CD4-positive, alpha-beta T cell treated with Interleukin-4 for 1 hour (primary cell): ENCODE measurements at places on chromosomes 2 and 18.

DNA sequence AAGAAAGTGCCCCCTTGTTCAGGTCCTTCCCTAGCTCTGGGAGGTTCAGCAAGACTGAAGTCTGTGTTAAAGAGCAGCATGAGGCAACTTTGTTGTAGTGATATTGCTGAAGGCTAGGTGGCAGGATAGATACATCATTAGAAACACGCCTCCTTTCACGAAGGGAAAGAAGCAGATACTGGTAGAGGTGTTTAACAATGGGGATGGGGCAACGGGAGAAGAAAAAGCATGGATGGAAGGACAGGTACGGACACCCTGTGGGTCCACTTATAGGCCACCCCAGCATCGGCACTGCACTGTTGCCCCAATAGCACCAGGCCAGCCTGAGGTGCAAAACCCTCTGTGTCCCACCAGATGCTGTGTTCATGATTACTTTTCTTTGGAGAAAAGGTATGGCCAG lies 3.5 kb upstream of the IGFBP5 start:
- no peak for DNase-seq

DNA sequence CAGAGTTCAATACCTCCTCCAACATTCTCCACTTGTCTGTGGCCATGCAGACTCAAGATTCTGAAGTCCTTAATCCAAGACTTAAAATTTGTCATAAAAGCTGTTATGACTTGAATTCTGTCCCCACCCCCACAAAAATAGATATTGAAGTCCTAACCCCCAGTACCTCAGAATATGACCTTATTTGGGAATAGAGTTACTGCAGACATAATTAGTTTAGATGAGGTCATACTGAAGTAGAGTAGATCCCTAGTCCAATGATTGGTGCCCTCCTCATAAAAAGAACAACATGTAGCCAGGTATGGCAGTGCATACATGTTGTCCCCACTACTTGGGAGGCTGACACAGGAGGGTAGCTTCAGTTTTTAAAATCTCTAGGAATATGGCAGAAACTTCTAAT lies 9.2 kb downstream of the TPGS2 start:
- no peak for DNase-seq

DNA sequence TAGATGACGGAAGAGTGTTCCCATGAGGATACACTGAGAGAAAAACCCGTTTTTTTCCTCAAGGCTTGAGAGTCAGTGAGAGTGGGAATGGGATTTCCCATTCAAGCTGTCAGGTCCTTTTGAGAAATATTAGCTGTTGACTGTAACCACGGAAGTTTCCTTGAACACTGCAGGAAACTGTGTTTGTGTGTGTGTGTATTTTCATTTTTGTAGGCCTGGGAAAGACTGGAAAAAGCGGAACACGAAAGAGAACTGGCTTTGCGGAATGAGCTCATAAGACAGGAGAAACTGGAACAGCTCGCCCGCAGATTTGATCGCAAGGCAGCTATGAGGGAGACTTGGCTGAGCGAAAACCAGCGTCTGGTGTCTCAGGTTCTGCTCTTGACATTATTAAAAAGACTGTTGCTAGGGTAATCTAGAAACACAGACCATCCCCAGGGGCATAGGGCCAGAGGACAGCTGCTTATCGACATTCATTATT lies 98.8 kb upstream of the EML6 start:
- no peak for DNase-seq

DNA sequence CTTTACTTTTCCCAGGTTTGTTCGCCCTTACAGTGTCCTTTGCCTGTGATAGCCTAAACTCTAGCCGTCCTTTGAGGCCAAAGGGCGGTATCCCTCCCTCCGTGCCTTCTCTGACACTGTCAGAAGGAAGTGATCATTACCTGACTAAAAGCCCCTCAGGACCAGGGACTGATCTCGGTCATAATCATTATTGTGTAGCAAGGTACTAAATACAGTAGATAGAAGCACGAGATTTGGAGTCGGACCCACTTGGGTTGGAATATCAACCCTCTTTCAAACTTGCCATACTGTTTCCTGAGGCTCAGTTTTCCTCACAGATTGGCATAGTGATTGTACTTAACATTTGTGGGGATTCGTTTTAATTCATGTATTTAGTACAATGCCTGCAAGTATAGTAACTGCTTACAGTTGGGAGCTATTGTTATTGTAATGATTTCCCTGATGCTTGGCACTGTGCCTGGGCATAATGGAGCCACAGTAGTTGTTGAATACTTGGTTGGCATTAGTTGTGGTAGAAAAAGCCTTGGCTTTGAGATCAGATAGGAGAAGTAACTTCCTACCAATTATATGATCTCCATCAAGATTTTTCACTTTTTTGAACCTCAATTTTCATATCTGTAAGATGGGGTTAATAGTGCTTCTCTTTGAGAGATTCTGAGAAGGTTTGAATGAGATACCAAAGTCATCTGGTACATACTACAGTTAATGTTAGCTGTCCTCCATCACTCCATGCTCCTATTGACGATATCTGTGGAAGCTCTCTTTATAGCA lies 836 bp downstream of the STK11IP start:
- DNase-seq: no peak

- no peak for DNase-seq
These were observed 75.9 kb upstream of the LCLAT1 start for GRCh38 chr2:30371028-30371689.

DNA sequence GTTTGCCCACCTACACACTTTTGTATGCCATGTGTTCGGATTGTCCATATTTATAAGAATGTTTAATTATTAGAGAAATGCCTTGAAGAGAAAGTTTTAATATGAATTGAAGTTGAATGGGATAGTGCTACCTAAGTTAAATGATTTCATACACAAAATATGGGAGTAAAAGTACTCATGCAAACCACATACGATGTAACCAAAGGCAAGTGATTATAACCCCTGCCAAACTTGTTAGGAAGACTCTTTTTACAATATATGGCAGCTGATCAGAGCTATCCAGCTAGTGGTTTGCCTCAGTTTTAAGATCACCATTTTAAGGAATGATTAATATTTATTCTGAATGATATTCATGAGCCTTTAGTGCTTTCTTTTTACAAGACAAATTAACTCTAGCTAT lies 106.7 kb downstream of the MYO1B start:
- no peak for DNase-seq

DNA sequence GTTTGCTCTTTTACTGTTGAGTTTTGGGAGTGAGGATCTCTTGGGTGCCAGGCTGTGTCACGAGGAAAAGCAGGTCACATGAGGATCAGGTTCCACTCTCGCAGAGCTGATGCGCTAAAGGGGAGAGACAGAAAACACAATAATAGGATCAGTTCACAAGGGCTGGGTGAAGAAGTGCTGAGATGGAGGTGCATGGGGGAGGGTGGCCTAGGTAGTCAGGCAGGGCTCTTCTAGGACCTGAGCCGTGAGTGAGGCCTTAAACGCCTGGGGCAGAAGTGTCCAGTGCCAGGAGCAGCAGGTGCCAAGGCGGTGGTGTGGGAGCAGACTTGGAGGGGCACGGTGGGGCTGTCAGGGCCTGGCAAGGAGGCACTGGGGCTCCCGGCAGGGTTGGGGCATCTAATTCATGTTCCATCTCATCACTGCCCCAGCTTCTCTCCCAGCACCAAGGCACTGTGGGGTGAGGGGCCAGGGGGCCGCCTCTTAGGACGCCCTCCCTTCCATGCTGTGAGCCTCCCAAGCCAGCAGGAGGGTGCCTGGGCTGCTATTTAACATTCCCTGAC lies 9.3 kb downstream of the KCNIP3 start:
- DNase-seq: no peak

GRCh38 chr2:220674033-220674432 lies 898.1 kb downstream of the EPHA4 start:
- no peak for DNase-seq

GRCh38 chr18:23812546-23813440 lies 123.5 kb downstream of the LAMA3 start:
- DNase-seq: peak; percentile 55

DNA sequence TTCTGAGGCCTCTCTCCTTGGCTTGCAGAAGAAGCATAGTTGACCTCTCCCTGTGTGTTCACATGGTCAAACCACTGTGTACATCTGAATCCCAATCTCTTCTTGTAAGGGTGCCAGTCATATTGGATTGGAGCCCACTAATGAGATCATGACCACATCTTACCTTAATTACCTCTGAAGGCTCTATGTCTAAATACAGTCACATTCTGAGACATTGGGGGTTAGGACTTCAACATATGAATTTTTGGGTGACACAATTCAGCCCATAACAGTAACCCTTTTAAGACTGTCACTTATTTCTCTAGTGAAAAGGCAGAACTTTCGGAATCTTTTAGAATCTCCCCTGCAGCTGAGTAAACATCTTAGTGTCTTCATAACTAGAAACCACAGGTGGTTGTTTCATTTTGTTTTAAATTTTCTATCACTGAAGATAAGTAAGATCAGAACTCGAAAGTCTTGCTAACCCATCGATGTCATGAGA lies 33.3 kb downstream of the BMP10 start:
- no peak for DNase-seq

DNA sequence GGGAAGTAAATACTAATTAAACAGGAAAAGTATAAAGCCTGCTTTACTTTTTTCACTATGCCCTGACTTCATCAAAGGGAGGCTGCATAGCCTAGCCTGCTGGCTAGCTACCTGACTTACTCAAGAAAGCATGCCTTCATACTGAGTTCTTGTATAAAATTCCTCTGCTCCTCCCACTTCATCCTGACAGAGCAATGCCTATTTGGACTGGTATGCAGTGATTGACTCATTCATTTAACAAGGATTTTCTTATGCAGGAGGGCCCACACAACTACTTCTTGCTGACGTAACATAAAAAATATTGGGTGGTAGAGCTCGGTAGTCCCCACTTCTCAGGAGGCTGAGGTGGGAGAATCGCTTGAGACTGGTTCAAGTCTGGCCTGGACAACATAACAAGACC lies 70.5 kb downstream of the PRPF40A start:
- no peak for DNase-seq

DNA sequence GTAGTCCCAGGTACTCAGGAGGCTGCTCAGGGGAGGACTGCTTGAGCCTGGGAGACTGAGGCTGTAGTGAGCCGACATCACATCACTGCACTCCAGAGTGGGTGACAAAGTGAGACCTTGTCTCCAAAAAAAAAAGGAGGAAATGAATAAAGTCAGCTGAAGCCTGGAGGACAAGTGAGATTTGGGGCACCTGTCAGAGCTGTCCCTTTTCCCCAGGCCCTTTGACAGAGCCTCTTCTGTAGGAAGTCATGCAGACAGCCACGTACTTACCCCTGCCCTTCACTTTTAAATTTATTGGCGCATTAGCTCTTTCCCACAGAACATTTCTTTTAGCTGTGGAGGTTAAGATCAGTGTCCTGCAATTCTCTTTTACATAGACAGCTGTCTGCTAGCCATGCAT lies 151.0 kb upstream of the DNMT3A start:
- no peak for DNase-seq

DNA sequence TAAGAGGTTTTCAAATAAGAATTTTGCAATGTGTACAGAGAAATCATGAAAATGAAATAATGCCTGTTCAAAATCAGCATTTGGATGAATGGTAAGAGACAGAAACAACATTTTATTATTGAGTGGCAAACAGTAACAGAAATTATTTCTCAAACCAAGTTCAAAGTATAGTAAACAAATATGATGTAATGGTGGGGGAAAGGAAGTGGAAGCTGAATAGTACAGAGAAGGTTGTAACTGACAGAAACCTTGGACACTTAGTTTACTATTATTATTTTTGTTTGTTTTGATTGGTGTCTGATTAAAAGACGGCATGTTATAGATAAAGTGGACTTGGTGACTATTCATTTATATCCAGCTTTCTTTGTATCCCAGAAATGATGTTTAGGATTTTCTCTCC lies 1637.4 kb upstream of the ACVR2A start:
- DNase-seq: no peak

DNA sequence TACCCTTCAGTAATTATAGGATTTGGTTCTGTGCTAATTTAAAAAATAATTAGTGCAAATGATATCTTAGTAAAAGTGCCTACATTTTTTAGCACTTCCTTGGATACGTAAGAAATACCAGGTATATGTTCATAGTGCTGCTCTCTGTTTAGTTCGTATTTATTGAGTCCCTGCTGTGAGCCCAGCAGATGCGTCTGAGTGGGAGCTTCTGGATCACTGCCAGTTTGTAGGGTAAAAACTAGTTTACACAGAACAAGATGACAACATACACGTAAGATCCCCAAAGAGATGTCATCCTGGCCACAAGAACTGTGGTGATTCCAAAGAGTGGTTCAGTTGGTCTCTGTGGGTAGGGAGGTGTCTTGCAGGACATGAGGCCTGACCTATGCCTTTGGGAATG lies 103.2 kb downstream of the CTIF start:
- no peak for DNase-seq

DNA sequence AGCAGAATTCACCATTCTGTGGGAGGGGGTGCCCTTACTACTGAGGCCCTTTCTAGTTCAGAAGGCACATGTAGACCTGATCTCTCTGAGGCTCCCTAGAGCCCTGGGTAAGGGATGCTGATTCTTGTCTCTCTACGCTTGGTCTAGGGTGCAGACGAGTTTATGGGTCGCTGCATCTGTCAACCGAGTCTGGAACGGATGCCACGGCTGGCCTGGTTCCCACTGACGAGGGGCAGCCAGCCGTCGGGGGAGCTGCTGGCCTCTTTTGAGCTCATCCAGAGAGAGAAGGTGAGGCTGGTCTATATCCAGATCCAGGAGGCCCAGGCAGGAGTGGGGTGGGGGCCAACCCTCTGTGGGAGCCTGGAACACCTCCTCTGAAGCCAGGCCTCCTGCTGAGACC lies 147.2 kb downstream of the DYSF start:
- DNase-seq: no peak

GRCh38 chr2:69755862-69756467 lies 14.0 kb downstream of the ANXA4 start:
- no peak for DNase-seq

- no peak for DNase-seq
These were observed 61.6 kb upstream of the CYRIA start for GRCh38 chr2:16727256-16727655.

- DNase-seq: no peak
These were observed 37.0 kb upstream of the FOSL2 start for GRCh38 chr2:28355521-28356094.

DNA sequence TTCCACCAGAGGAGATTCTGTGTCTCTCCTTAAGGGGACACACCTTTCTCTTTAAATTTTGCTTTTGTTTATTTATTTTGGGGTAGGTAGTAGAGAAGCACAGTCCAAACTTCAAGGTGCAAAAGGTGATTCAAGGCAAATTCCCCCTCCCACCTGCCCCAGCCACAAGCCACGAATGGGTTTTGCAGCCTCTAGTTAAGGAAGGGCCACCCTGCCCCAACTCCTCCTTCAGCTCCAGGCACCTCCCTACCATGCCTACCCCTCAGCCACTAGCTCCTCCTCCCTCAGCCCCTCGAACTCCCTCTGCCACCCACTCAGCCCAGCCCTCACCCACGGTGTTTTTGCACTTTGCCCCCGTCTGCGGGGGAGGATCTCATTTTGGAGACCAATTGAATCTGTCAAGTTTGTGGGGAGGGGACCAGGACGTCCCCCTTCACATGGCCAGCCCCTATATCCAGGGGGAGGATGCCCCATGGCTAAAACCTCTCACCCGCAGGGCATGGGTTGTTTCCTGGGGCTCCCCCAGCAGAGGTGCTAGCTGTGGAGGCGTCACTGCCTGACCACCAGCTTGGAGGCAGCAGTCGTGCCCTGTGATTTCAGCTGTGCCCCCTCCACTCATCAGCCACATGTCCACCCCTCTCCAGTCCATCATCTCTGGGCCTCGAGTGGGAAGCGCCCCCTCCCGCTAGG lies 4.5 kb downstream of the HAAO start:
- DNase-seq: no peak
